ENCODE measurements at places on chromosomes 5 and 9.

GRCh38 chr9:89505911-89506310, 8.0 kb upstream of the SEMA4D start:
- DNase-seq, result no peak

DNA sequence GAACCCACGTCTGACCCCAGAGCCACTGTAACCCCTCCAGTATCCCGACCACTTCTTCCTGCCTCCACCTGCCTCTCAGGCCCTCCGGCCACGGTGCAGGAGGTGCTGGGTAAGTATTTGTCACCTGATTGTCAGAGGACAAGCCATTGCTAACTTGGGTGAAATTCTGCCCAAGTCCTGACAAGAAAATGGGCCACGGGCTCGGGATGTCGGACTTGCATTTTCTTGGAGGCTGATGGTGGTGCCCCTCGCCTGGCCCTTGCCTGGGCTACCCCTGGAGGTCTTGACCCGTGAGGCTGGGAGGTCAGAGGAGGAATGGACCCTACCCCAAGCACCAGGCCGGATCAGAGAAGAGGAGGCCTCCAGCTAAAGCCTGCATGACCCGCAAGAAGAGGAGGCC, 149.7 kb upstream of the COL5A1 start:
- no peak for DNase-seq

GRCh38 chr9:17963498-17963897, 384.6 kb downstream of the SH3GL2 start:
- DNase-seq, result no peak

DNA sequence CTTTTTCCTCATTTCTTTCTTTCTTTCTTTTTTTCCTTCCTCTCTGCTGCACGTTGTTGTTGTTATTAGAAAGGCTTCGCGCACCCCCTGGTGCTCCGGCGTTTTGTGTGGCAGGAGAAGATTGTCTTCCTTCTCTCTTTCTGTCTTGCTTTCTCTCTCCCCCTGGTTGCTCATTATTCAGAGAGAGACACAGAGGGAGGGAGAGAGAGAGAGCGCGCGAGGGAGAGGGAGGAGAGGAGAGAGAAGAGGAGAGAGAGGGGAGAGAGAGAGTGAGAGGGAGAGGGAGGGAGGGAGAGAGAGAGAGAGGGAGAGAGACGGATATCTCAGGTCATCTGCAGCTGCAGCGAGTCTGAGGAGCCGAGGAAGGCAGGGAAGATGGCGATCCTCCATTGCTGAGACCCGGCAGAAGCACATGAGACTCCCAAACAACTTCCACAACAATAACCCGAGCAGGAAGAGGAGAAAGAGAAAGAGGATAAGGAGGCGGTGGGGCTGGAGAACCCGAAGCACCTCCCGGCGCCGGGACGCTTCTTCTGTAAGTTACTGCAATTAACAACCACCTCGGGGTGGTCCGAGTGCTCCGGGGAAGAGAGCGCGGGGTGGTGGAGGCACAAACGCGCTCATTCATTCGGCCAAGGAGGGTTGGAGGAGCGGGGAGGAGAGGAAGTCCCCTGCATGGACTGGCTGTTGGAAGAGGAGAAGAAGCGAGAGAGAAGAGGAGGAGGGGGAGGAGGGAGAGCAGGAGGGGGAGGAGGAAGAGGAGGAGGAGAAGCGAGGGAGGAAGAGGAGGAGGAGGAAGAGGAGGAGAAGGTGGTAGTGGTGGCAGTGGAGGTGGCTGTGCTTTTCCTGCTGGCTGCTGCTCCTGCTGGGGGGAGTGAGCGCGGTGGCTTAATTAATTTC, at the start of gene ZNF462:
TSS of gene ZNF462 (plus strand) at position 346 of the 900 bp plus-strand sequence. CDS start 60,218 bp downstream, outside the sequence.
- no peak for DNase-seq

DNA sequence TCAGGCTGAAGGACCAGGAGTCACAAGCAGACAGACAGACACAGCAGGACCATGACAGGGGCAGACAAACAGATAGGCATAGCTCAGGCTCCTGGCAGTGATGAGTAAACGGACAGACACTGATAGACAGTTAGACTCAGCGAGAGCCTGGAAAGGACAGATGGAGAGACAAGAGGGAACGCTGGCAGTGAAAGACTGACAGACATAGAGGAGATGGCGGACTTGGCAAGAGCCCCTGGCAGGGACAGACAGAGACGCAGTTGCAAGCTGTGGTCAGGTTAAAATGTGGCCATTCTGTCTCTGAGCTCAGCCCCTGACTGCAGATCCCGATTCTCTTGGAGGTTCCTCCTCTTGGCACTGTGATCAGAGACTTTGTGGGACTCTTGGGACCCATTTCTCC, 13.6 kb downstream of the CSF2 start:
- DNase-seq, result no peak

GRCh38 chr5:25095261-25095660, 450.5 kb upstream of the CDH10 start:
- DNase-seq, result no peak

DNA sequence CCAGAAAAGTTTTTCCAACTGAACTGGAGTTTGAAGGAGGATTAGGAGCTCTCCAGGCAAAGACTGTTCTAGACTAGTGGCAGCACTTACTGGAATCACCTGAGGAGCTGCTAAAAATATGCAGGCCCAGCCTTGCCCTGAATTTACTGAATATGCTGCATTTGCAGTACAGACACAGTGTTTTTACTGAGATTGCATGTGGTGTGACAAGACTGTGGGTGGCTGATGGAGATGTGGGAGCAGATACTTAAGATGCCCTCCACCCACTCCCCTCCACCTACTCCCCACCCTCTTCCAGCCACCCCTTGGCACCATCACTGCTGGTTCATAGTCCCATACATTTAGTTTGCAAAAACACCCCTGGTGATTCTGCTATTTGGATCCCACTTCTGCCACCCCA, 64.1 kb upstream of the HRH2 start:
- no peak for DNase-seq

- DNase-seq, result no peak
Observed at GRCh38 chr9:12956805-12957204, 182.0 kb downstream of the LURAP1L start.

GRCh38 chr9:23824830-23825591, 1.0 kb downstream of the ELAVL2 start:
- DNase-seq, result no peak
